ENCODE measurements at places on chromosomes 5 and 9.
A peak's percentile ranks its signal among the peaks of the same experiment; 100 is the strongest.

DNA sequence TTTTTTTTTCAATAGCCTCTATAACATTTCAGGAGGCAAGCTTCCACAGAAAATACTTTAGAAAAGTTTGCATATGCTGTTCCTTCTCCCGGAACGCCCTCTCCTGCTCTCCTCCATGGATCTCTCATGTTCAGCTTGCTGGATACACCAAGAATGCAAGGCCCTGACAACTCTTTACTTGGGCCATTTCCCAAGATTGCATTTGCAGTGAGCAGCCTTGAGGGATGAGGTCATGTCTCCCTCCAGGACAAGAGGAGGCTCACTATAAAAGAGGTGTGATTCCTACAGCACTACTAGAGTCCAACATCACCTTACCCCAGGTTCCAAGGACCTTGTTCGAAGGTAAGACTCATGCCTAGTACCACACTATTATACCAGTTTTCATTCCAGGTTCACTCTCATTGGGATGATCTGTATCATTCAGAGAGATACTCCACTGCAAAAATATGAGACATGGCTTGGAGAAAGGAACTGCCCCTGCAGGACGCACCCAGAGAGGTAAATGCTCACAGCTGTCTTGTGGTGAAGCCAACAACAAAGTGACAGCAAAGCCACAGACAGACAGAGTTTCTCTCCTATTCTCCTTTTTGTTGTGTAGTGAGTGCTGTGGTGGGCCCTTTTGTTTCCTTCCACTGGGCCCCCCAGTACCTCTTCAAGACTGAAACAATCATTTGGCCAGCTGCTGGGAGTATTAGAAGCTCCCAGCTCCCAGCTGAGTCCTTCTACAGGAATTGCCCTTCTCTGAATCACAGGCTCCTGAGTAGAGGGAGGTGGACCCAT, 151.7 kb upstream of the ZNF366 start:
- no peak for DNase-seq

DNA sequence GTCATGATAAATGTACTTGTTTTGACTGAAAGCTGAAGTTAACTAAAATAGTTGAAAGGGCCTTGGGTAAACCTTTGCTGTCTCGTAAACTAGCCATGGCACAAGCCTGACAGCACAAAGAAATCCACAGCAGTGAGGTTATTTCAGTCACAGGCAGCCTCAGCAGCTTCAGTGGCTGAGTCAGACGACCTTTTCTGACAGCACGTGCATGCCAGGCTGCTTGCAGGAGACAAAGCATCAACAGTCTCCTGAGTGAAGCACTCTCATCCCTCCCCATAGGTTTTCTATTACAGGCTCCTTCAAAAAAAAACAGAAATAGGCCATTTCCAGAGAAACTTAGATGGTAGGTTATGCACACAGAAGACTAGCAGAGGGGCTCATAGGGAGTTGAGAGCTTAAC, 34.6 kb downstream of the OXCT1 start:
- peak; percentile 77 for DNase-seq

DNA sequence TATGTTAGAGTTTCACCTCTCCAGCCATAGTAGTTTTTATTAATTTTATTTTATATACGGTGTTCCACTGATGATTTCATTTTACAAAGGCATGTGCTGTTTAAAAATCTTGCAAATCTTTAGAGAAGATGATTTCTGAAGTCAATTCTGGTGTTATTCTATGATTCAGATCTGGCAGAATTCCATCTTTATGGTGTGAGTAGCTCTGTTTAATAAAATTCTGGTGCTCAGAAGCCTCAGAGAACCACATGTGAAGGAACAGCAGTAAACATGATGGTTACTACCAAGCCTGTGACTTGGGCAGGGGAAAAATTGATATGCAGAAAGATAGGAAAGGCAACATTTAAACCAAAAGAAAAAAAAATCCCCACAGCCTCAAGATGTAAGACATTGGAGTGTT, 299.7 kb downstream of the NPR3 start:
- no peak for DNase-seq

GRCh38 chr5:151617841-151618710, 26.9 kb upstream of the FAT2 start:
- no peak for DNase-seq

DNA sequence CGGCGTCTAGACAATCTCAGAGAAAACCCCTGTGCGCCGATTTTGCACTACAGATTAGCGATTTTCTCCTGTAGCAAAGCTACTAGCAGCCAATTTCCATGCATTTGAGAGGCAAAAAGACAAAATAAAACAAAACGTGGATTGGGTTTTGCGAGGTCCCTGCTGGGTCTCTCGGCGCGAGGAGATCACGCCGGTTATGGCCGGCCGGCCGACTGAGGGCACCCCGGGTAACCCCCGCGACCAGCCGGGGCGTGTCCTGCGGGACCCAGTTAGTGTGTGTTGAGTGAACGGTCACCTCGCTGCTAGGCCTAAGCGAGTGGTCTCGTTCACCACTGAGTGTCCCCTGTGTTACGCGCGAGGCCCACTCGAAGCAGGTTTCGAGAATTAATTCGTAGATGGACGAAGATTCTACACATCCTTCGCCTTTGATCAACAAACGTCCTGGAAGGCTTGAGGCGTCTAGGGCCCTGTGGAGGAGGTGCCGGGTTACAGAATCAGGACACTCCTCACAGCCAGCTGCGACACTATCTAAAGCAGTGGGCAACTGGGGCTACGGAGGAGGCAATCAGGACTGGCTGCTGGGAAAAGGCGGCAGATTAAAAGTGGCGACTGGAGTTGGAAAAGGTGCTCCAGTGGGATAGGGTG, 764 bp upstream of the VDAC1 start:
- peak; percentile 56 for DNase-seq

DNA sequence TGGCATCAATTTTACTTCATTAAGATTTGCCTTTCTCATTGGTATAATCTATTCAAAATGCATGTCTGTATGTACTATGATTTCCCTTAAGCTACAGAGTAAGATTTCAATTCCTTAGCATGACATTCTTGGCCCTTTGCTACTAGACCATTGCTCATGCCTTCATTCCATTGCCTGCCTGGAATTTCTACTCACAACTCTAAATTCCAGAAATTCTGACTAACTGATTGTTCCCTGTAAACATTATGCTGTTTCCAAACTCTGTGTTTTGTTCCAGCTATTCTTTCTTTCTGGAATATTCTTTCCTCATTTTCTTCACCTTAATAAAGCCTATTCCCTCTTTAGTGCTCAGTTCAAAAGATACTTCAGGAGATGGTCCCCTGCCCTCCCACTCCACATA, 568.8 kb upstream of the SEMA6A start:
- DNase-seq = no peak

- no peak for DNase-seq
Measured at GRCh38 chr9:96135753-96136290, 166.2 kb downstream of the HSD17B3 start.

- no peak for DNase-seq
Measured at GRCh38 chr5:91397791-91398190, 14.7 kb upstream of the ARRDC3 start.

GRCh38 chr5:13566871-13567339, 377.6 kb downstream of the DNAH5 start:
- DNase-seq = no peak

- DNase-seq = no peak
Measured at GRCh38 chr9:4106081-4106759, 193.6 kb downstream of the GLIS3 start.

GRCh38 chr5:54302267-54302687, 8.1 kb downstream of the ARL15 start:
- DNase-seq = peak; percentile 67
